GM12892 (cell line): ENCODE measurements at places on chromosomes 11 and 22.

GRCh38 chr11:129855086-129855485 lies 39.4 kb downstream of the TMEM45B start:
- DNase-seq, result no peak

DNA sequence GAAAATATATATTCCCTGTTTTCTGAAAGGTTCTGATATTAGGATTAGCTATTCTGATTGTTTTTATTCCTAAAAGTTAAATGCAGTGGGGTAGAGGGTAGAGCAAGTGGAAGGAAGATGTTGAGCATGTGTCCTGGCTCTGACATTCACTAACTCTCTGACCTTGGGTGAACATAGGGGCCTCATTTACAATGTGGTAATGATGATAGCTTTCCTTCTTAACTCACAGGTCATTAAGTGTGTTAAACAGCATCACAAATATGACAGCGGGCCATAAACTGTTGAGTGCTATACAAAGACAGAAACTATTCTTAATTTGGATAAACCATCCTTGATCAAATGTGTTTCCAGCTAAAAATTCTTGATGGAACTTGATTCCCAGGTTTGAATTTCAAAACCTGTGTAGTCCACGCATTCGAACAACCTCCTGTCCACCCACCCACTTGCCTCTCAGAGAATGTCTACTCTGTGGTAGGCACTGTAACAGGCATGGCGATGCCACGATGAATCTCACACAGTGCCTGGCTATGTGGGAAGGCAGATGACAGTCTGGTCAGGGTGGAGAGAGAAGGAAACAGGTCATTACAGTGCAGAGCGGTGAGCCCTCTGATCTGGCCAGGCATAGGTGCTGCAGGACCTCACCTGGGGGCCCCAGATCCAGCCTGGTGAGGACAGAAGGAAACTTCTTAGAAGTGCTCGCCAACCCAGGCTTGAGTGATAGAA lies 19.3 kb upstream of the PEX26 start:
- DNase-seq, result no peak

DNA sequence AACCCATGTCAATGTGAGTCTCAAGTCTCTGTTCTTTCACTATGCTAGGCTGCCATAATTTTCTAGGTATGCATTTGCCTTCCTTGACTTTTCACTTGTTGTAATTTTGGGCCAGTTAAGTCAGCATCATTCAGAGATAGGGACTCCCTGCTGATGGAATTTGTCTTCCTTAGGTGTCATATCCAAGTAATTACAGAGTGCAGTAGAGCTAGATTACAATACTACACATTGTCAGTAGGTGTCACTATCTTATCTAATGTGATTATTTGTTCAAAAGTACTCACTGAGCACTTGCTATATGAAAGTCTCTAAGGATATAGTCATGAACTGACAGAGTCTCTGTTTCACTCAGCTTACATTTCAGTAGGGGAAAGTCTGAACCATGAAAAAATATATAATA lies 25.0 kb upstream of the SYN3 start:
- DNase-seq, result no peak

DNA sequence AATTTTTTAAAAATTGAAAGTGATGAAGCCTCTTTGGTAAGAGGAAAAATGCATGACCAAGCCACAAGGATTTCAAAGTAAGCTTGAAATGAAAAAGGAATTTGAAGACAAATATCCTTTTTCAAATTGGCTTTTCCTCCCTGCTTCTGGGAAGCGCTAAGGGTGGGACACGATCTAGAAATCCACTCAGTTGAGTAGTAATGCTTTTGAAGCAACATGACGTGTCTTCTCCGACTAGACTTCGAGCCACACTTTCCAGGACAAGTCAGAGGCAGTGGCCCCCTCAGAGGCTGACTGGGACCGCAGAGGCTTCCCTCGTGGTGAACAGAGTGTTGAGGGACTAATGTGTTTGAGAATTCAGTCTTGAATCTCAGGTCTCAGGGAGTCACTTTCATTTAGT lies 39.8 kb downstream of the KREMEN1 start:
- no peak for DNase-seq

- peak; percentile 19 for DNase-seq
Observed at GRCh38 chr11:102047305-102047924, at the start of gene CFAP300. Gene CFAP300 (plus strand): TSS chr11:102047437. CDS start chr11:102047471, 34 bp downstream.

GRCh38 chr11:131858505-131858904 lies 488.1 kb downstream of the NTM start:
- DNase-seq, result no peak

DNA sequence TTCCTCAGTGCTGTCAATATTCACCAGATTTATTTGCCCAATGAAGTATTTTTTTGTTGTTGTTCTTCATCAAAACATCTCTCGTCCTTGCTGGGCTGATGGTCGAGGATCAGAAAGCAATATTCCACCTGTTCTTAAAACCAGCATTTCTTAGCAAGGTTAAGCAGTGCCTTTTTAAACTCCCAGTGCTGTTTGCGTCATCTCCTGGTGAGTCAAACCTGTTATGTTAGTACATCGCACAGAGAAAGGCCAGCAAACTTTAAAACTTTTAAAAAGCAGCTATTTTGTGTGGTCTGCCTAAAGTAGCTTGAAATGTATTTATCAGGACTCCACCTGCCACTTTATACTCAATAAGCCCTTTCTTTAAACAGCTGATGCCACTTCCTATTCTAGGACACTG lies 802.0 kb downstream of the KCNA4 start:
- DNase-seq, result no peak

- DNase-seq, result no peak
Observed at GRCh38 chr11:116459185-116460045, 313.4 kb downstream of the BUD13 start.

- DNase-seq, result no peak
Observed at GRCh38 chr11:8040921-8041285, 40.1 kb upstream of the TUB start.

DNA sequence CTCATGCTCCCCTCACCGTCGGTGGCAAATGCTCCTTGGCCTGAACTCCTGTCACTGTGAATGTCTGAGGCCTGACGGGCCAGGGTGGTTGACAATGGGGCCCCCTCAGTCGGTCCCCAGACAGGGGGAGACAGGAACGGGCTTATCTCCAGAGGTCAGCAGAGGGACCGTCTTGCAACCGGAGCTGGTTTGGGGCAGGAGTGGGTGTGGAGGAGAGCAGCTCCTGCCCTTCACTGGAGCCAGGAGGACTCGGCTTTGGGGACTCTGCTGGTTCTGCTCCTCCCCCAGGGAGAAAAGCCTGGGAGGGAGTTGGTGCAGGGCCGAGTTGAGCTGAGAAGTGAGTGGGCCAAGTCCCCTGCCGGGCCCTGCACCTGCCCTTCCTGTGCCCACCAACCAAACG lies 354.4 kb downstream of the BRD1 start:
- DNase-seq, result no peak

DNA sequence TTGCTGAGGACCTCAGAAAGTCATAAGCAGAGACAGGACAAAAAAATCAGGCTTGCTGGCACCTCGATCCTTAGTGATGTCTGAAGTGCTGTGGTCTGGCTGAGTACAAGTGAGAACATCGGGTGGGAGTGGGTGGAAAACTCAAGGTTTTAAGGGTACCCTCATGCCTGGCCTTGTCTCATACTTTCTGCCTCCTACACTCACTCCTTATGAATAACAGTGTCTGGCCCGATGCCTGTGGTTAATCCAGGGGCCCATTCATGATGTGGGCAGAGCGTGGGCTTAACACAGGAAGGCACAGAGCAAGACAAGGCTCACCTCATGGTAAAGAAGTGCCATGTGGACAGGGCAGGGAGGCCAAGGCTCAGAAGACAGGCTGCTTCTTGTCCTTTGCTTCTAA lies 11.0 kb upstream of the UCP3 start:
- DNase-seq, result no peak

DNA sequence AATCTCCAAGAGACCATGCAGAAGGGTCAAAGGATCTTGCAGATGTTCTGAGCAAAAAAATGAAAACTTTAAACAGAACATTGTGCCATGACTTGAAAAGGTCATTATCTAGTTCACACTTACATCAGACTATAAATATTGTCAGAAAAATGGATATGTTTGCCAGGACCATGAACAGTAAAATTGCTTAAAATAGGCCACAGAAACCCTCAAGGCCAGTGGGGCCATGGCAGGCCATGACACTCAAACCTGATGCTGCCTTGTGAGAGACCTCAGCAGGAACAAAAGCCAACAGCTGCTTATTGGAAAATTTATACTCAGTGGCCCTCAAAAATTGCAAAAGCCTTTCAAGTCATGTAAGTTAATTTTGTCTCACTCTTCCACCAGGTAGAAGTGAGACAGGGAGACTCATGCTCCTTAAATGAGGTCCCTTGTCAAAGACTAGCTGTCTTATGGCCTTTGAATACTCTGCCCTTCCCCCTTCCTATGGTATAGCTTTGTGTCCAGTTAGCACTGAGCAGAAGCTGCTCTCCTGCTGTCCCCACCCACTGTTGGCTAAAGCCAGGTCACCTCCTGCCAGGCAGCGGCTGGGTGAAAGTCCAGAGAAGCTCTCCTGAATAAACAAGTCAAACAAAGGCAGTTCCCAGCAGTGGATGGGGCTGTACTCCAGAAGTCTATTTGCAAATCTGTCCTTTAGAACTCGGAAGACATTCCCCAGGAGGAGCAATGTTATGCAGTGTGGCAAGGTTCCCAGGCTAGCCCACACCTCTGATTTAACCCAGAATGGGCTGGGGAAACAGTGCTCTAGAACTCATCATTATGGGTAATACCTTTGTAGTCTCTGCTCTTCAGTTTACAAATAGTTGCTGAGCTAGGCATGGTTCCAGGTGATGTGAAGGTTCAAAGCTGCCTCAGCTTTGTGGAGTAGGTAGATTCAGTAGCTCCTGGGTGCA lies 21.4 kb downstream of the ADM start:
- DNase-seq, result no peak

- no peak for DNase-seq
Observed at GRCh38 chr11:77325159-77325558, 23.7 kb upstream of the GDPD4 start.

DNA sequence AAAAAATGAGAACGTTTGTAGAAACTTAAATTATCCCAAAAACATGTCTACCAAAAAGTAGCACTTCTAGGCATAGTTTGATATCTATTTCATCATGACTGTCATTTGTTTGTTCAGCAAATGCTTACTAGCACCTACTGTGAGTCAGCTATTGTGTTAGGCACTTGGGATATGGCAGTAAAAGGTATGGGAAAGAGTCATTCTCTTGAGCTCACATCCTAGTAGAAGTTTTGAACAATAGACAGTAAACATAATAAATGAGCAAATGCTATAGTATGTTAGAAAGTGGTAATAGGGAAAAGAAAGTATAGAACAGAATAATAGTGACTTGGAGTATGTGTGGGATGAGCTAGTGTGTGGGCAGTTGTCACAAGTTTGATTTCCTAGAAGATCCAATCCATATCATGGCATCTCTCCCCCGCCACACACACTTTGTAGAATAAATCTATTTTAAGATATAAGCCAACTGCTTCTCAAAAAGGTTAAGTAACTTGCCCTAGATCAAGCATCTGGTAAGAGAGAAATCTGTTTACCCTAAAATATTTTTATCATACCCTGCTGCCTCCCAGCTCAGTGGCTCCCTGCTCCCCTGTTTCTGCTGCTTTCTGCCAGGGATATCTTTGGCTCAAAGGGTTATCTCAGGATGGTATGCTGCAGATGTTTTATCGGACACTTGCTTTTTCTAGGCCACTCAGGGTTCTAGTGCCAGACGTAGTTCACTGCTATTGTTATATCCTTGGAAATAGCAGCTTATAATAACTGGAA lies 129.7 kb downstream of the NCAM1 start:
- no peak for DNase-seq

DNA sequence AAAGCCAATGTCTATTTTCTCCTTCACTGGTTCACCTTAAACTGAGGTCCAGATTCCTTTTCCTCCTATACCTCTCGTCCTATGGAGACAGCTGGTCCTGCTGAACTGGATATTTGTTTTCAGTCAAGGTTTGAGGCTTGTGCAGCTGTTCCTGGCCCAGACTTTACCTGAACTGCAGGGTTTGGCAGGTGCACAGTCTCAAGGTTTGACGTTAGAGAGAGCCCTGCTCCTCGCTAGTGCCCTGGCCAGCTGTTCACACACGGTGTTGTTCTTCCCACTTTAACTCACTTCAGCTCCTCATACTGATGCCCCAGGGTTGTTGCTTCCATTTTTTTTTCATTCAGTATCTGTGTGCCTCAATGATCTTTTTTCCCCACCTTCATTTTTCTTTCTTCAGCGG lies 74.0 kb upstream of the TTC12 start:
- no peak for DNase-seq
